ENCODE measurements at places on chromosomes 11 and 22.

GRCh38 chr11:111745719-111746504 lies 20.3 kb downstream of the PPP2R1B start:
- DNase-seq, result no peak

GRCh38 chr11:65386307-65387140 lies at the start of gene FRMD8:
Gene FRMD8, plus strand, starts transcription at chr11:65386637. Its CDS starts 400 bp downstream, at chr11:65387037.
- peak; percentile 72 for DNase-seq

DNA sequence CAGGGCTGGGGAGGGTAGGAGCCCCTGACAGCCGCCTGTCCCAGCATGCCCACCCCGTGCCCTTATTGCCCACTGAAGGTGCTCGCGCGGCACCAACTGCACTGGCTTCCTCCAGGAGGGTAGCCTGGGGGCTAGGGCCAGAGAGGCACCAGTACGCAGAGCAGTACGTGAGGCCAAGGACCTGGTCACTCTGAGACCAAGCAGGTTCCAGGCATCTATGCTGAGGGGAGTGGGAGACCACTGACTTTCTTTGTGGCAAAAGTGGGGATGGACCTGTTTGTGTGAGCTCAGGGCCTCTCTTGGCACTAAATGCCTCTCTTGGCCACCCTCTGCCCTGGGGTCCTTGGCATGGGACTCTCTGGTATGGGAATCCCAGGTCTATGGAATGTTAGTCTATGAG lies 10.8 kb downstream of the GP1BB start:
- no peak for DNase-seq

GRCh38 chr11:85828640-85828978 lies 17.7 kb upstream of the SYTL2 start:
- DNase-seq, result no peak

DNA sequence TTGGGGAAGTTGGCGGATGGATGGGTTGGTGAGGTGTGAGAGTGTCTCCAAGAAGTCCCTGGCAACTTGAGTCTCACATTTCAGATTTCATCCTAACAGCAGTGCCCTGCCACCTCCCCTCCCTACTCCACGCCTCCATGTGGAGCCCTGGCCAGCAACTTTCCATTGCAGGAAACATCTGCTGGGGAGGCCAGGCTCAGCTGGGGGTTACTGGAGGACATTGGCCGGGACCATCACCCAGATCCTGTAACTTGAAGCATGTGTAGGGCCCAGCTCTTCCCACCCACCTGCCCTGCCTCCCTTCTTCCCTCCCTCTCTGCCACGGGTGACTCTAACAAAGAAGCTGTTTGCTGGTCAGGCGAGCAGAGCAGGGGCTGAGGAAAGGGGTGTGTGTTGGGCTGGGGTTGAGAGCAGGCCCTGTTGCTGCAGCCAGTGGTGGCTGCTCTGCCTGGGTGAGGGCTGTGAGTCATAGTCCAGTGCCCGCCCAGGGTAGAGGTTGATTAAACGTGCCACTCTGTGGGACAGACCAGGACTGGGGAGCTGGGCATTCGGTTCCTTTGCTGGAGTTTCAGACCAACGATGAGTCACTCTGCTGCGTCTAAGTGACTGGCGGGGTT lies 64.0 kb downstream of the SCN3B start:
- DNase-seq, result no peak

DNA sequence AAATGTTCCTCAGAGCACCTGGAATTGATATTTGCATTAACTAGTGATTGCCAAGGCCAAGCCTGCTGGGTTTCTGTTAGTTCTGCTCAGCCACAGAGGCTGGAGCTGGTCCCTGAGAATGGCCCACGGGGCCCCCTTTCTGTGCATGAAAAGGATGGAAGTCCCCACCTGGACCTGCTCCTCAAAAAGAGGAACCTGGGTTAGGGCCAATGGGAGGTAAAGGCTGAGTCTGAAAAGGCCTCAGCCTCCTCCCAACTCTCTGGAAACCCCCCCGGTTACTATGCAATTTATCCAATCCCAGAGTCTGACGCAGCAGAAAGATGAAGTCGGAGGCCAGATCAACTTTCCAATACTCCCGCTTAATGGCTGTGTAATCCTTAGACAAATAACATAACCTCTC lies 6.8 kb upstream of the CREB3L1 start:
- no peak for DNase-seq

DNA sequence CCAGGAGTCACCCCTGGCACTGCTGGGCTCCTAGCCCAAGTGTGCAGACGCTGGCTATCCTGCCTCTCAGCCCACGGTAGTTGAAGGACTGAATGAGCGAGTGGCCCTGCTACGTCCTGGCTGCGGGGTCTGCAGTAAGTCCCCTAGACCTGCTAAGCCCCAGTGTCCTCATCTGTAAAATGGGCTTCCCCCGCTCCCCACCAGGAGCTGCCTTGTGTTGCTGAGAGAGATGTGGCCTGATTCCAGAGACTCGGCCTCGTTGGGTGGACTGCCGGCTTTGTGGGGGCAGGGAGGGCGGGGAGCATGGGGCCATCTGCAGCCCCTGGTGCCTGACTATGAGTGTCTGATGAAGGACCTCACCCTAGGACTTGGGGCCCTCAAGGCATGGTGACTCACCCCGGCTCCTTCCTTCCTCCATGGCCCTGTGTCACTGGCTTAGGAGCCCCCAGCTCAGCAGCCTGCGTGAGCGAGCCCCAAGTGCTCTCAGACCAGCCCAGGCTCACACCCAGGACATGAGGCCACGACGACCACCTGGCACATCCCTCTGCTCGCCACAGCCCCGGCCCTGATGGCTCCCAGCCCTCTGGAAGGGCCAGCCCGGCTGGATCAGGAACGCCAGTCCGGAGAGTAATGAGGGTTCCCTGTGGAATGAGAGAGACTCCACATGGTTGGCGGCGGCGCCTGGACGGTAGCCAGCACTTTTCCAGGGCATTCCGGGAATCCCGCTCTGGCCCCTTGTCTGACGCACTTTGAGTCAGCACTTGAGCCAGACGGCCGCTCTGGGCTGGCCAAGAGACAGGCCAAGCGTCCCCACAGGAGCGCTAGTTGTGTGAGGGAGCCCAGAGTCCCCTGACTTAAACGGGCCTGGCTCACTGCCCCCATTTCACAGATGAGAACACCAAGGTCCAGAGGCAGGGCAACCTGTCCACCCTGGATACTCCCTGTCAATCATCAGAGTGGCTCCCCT lies 50.5 kb upstream of the SHISAL1 start:
- no peak for DNase-seq

- DNase-seq, result no peak
These were observed 6.1 kb downstream of the IFT27 start for GRCh38 chr22:36769541-36770512.

DNA sequence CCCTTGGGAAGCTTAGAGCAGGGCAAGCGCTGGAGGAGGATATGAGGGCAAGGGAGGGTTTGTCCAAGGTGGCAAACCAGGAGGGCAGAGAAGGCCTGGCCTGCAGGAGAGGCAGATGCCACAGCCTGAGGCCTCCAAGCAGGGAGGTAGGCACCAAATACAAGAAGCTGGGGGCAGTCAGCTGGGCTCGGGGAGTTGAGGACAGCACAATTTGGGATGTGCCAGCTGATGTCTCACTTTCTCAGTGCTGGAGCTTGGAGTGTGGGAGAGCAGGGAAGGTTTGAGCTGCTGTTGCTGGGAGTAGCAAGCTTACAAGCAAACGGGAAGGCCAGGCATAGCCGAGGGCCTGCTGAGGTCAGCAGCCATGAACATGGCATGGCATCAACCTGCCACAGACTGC lies 4.0 kb downstream of the ZDHHC24 start:
- no peak for DNase-seq

- no peak for DNase-seq
These were observed 59.0 kb upstream of the TBCEL start for GRCh38 chr11:120964857-120965256.

DNA sequence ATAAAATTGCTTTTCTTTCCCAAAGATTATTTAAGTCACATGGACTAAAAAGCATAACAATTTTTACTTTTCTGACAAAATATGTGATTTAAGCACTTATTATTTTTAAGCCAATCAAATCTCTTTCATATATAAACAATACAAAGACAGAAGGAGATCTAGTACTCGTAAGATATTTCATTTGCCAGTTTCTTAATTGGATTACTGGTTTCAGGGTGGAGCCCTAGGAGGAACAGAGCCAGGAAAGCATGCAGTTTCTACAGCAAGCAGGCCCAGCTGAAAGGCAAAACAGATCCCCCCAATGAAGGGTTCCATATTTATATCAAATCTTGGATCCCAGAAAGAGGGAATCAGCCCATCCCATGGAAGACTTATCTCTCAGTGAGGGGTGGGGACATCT lies 177.0 kb downstream of the KIF18A start:
- no peak for DNase-seq

DNA sequence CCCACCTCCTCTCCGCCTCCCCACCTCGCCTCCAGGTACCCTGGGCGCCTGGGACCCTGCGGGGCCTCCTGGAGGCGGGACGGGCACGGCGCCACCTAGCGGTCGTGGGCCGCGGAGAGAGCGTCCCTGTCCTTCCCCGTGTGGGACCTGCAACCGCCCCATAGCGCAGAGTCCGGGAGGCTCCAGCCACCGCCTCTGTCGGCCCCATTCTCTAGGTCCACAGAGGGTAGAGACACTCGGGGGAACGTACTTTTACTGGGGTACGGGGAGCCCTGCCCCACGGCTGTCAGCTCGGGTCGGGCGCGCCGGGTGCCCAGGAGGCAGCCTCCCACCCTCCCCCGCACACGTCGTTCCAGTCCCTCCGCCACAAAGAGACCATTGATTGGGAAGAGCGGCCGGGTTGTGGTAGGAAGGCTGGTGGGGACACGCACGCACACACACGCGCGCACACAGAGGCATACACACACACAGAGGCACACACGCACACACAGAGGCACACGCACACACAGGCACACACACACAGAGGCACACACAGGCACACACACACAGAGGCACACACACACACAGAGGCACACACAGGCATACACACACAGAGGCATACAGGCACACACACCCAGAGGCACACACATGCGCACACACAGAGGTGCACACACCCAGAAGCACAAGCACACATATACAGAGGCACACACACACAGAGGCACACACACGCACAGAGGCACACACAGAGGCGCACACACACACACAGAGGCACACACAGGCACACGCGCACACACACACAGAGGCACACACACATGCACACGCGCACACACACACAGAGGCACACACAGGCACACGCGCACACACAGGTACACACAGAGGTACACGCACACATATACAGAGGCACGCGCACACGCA lies 12.6 kb upstream of the NECTIN1 start:
- no peak for DNase-seq

DNA sequence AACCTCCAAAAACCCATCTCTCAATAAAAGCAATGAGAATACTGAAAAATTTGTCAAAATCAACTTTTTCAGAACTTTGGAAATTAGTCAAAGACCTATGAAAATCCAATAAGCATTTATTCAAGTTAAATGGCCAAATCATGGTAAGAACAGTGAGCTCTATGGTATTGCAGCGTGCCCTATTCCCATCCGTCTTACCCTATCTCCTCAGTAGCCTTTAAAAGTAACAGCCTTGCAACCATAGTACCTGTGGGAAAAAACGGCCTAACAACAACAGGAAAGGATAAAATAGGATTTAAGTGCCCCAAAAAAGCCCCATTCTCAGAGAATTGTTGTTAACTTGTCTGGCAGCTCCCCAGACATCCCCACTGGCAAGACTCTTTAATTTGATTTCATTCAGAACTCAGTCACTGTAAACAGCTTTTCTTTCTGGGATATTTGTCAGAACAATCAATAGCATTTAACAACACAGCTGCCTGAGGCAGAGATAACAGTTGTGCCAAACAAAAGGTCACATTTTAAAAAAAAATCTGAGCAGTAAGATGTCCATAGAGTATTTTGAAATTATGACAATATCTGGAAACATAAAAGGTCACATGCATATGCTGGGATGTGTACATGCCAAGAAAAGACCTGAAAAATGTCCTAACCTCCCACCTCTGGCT lies 18.8 kb upstream of the MS4A8 start:
- DNase-seq, result no peak

DNA sequence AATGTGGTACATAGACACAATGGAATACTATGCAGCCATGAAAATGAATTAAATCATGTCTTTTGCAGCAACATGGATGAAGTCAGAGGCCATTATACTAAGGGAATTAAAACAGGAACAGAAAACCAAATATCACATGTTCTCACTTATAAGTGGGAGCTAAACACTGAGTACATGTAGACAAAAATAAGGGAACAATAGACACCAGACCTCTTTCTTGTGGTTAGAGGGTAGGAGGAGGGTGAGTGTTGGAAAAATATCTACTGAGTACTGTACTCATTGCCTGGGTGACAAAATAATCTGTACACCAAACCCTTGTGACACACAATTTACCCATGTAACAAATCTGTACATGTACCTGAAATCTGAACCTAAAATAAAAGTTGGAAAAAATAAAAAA lies 59.1 kb upstream of the ANO5 start:
- DNase-seq, result no peak

- no peak for DNase-seq
These were observed 7.0 kb downstream of the RIN1 start for GRCh38 chr11:66329165-66329673.

- DNase-seq, result peak; percentile 56
These were observed 150.5 kb downstream of the FEZ1 start for GRCh38 chr11:125345421-125346178.

DNA sequence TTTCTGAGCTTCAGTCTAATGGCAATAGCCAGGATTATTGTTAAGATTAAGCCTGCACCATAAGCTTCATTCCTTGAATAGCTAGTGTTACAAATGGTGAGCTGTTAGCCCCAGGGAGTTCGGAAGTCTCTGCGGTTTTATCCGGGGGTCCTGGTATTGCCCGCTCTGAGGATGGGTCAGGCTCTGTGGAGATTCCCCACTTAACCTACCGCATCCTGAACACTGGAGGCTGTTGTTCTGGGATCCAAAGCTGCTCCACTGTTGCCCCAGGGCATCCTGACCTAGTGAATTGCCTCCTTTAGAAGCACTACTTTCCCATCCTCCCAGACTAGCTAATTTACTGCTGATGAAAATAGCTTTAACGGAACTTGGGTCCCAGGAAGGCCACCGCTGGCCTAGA lies 14.5 kb upstream of the PEX26 start:
- DNase-seq, result no peak

DNA sequence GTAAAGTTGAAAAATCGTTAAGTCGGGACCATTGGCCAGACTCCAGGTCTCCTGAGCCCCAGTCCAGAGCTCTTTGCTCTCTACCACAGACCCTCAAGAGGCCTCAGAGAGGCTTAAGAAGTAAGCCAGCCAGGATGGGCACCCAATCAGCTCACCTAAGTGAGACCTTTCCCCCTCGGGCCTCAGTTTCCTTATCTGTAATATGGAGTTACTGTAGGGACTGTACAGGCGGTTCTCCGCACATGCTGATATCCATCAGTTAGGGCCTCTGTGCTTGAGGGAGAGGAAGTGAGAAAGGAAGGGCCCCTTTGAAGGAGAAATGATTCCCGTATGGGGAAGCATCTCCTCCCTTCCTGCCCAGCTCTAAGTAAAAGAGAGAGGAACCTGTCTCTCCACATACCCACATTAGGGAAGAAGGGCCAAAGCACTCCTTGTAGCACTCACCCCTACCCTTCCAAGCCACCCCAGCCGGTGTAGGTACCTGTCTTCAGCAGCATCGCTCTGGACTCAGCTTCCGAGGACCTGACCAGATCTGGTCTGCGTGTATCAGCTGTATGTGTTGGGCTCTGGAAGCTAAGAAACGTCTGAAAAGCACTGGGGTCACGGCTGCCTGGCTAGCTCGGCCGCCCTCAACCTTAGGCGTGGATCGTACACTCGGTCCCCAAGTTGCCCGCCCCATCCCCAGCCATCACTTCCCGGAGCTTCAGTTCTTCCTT lies 653 bp downstream of the NAGA start:
- no peak for DNase-seq

GRCh38 chr11:22339611-22340010 lies 1.4 kb downstream of the SLC17A6 start:
- DNase-seq, result no peak
